Endothelial cell (in vitro differentiated cells): ENCODE measurements at places on chromosomes 6 and 20. TPM values are rescaled to one million over a fixed set of nuclear protein-coding genes. Genes with fewer than 3 reads are reported as not detected.

The RNF182 gene
- 2.7 TPM for total RNA-seq

The CCN5 gene
- not detected for total RNA-seq

The MAFB gene
- total RNA-seq = 2.1 TPM

The OXT gene
- total RNA-seq = not detected

The RALGAPA2 gene
- total RNA-seq = 30.3 TPM

The GGTLC1 gene
- total RNA-seq = not detected

The PGC gene
- not detected for total RNA-seq

The STX11 gene
- not detected for total RNA-seq

The BANF2 gene
- not detected for total RNA-seq

The WFDC6 gene
- not detected for total RNA-seq

The PABPC1L gene
- 17.3 TPM for total RNA-seq

GRCh38 chr6:134289204-134289575 is 28.7 kb downstream of the SGK1 start:
- DNase-seq = no peak

DNA sequence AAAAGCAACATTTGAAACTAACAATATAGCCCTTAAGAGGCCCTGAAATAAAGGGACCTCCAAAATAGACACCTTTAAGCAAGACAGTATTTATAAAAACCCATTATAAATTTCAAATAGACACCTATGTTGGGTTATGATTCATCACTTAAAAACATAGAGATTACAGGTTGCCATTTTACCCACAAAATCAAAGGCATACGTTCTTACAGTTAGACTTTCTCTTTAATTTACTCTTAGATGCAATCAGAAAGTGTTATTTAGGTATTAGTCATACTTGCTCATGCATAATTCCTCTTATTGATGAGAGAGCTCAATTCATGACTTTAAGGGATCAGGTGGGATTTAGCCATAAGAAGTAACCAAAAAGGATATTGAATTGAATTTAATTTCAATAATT is 51.5 kb upstream of the TMEM200A start:
- DNase-seq = no peak

GRCh38 chr20:49345524-49345923 is 67.7 kb upstream of the ZNFX1 start:
- no peak for DNase-seq

- DNase-seq = no peak
Observed at GRCh38 chr6:69398729-69399128, 398.1 kb downstream of the LMBRD1 start.

- DNase-seq = peak; percentile 16
Observed at GRCh38 chr20:4949833-4950178, 51.5 kb downstream of the SLC23A2 start.

- DNase-seq = no peak
Observed at GRCh38 chr6:11522812-11523605, 14.5 kb upstream of the TMEM170B start.

GRCh38 chr6:154482858-154483257 is 27.6 kb downstream of the CNKSR3 start:
- DNase-seq = peak; percentile 43

GRCh38 chr6:116314878-116315277 is 35.1 kb upstream of the TSPYL1 start:
- DNase-seq = no peak

DNA sequence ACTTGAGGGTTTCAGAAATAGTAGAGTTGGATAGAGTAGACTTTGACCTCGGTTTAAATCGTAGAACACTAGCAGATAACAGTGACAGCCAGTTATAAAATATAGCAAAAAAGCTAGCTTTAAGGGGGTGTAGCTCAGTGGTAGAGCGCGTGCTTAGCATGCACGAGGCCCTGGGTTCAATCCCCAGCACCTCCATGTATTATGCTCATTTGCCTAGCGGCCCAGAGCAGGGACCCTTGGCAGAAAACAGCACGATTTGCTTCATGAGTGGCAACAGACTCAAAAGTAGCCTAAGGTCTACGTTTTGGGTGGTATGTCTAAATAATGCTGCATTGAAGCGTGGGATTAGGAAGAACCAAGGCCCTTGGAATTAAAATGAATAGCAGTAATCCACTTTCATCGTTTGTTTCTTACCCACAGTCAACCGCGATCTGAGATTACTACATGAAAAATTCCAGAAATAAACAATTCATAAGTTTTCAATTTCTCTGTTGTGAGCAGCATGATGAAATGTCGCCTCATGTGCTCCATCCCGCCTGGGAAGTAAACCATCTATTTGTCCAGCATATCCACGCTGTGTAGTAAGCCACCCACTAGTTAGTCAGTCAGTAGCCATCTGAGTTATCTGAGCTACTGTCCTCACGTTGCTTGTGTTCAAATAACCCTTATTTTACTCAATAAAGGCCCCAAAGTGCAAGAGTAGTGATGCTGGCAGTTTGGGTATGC is 184.9 kb downstream of the GPX5 start:
- peak; percentile 28 for DNase-seq

DNA sequence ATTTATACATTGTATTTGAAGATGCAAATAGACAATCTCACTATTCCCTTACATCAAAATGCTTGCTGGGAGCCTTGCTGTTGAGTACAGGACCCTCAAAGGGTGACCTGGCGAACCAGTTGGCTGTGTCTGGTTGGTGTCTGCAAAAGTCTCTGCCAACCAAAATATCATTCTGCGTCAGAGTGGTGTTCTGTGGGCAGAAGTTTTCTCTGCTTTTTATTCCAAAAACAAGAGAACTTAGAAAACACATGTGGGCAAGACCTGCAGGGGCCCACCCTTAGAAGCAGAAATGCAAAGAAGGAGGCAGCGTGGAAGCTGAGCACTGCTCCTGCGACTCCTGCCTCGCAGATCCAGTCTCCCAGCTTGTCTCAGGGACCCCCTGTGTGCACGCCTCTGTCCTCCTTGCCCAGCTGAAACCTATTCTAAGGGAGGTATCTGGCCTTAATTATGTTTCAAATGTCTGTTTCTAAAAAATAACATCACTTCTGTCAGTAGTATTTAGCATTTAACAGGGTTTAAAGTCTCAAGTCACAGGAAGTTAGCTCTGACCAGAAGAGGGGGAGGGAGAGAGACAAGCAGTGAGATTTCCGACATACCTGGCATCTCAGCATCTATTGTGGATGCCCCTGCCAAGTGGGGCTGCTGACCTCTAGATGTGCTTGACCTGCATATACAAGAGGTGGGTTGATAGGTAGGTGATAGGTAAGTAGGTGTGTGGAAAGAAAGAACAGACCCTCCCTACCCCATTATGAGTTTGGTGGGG is 101.3 kb downstream of the SASH1 start:
- DNase-seq = no peak

DNA sequence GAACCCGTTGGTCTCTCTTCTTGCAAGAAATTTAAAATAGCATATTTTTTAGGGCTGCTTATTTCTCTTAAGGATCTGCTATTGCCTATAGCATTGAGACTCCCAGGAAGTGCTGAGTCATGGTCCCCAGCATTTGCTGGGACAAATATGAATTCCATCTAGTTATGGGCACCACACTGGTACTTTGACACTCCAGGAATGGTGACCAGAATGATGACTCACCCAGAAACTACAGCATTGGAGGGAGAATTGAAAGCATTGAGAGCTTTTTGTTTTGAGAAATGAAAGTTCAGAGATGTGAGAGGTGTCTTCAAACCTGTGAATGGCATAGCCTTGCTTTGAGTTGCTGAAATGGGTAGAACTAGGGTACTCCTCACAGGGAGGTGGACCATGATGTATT is 699.7 kb downstream of the DHX35 start:
- no peak for DNase-seq

- DNase-seq = no peak
Observed at GRCh38 chr6:149366267-149366921, 33.7 kb upstream of the SUMO4 start.

GRCh38 chr20:61461461-61461860 is 209.4 kb downstream of the CDH4 start:
- no peak for DNase-seq

DNA sequence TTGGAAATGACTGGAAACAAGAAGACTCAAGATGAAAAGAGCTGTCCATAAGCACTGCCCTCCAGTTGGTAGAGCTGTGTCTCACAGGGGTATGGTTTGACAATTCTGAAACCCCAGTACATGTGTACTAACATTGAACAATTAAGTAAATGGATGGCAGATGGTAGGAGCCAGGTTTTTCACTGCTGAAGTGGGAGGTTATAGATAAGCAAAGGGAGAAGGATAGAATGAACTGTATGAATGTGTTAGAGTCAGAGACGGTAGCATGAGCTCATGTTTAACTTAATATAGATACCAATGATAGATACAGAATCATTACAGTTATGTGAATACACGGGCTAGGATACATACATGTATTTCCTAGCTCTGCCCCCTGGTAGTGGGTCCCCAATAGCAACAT is 95.0 kb upstream of the SIRPA start:
- no peak for DNase-seq

DNA sequence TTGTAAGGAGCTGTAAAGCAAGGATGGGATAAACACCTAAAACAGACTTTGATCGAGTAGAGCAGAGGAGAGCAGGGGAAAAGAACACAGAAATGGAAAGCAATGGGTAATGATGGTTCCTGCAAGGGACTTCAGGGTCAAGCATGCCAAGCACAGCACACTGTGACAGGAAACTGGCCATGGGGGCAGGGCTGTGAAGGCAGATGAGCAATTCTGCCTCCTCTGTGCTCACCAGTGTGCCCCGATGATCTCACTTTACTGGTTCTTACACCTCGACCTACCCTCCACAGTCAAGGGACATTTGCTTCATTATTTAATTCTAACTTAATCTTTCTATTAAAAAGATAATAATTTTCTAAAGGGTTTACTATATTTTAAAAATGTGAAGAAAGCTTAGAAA is 21.6 kb upstream of the MYB start:
- no peak for DNase-seq

DNA sequence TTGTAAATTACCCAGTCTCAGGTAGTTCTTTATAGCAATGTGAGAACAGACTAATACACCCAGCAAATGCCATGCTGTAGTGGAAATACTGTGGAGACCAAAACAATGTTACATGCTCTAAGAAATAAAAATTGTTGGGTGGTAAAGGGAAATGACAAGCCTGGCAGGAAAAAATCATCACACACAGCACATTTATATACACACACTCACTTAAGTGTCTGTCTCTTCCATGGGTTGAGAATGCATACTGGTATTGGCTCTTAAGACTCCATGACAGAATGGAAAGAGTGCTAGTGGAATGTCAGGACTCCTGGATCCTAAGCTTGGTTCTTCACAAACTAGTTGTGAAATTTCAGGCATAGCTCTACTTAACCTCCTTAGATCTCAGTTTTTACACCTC is 343.0 kb downstream of the CD83 start:
- DNase-seq = no peak

- DNase-seq = no peak
Observed at GRCh38 chr20:63009988-63010769, 3.4 kb upstream of the BHLHE23 start.

- no peak for DNase-seq
Observed at GRCh38 chr6:34839666-34840352, 47.9 kb downstream of the BLTP3A start.

- DNase-seq = no peak
Observed at GRCh38 chr6:34493344-34493743, 27.5 kb downstream of the PACSIN1 start.

DNA sequence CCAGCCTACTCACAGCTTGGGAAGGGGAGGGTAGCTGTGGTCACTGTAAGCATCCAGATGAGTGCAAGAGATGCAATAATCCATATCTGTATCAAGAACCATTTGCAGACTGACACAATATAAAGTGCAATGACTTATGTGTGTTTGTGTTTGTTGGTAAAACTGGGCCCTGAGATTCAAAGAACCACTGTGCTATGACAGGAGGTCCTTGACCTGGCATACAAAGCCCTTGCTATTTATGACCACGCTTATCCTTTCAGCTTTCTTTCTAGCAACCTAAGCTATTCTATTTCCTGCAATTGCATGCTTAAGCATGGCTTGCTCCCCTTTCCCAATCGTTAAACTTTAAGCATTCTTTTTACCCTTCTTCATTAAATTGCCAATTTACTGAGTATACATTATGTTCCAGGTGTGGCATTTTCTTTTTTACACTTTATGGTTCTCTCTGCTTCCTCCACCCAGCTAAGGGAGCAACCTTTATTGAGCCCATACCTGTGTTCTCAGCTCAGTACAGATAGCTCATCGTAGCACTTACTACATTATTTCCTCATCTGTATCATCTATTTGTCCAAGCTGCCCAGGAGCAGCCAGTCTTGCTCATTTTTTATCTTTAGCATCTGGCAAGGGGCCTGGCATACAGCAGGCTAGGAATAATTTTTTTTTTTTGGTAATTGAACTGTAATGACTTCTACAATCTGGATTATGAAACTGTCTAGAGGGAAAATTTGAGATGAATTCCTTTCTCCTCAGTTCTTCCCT is 3.5 kb downstream of the MCUR1 start:
- DNase-seq = no peak

DNA sequence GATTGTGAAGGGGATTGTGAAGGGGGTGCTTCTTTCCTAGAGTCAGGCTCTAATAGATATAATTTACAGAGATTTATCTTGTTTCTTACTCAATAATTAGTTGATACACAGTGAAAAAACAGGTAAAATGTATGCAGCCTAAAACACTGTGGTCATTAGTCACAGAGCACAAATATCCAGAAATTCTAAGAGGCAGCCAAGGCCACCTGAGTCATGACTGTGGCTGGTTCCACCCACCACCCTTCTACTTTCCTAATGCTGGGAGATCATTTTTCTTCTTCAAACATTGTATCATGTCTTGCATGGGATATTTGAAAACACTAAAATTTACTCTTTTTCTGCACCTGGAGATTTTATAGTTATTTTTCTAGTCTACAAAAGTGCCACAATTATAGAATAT is 181.6 kb downstream of the OTOR start:
- DNase-seq = no peak

DNA sequence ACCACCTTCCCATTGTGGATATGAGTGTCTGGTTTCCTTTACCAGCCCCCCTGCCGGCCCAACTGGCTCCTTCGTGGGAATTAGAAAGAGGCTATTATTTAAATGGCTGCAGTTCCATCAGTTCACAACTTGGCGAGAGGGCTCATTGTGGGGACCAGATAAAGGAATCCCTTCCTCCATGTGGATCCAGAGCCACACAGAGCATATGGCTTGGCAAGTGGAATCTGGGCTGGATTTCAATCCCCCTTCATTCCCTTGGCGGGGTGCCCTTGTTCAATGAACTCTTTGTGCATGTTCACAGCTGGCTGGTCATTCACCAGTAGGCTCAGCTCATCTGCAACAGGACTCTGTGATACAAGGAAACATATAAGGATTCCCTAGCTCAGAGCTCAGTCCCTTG is 140.6 kb downstream of the OPN5 start:
- DNase-seq = no peak

DNA sequence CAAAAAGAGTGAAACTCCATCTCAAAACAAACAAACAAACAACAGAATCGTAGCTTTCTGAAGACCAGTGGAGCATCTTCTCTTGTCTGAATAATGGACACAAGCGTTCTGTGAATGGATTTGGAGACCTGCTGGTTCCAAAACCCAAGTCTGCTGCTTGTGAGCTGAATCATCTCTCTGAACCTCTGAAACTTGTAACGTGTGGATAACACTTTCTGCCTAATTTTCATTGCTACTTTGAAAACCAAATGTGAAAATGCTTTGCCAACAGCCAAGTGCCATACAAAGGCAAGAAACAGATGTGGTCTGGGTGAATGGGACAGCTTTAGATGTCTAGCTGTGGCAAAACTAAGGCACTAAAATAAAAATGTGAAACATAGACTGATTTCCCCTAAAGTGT is 44.3 kb downstream of the PHACTR1 start:
- DNase-seq = no peak
